Fibroblast of skin of right quadriceps (primary cell): ENCODE measurements at places on chromosomes 2 and 18.
A peak's percentile ranks its signal among the peaks of the same experiment; 100 is the strongest.

DNA sequence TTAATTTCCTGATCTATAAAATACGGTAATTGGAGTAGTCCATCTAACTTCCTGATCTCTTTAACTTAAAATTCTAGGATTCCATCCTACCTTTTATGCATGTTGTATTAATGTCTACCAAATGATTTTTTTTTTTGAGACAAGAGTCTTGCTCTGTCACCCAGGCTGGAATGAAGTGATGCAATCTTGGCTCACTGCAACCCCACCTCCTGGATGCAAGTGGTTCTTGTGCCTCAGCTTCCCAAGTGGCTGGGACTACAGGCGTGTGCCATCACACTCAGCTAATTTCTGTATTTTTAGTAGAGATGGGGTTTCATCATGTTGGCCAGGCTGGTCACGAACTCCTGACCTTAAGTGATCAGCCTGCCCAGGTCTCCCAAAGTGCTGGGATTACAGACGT, 47.8 kb downstream of the CFAP36 start:
- DNase-seq, result no peak

GRCh38 chr2:113056521-113056920, 2.5 kb upstream of the IL36RN start:
- no peak for DNase-seq

DNA sequence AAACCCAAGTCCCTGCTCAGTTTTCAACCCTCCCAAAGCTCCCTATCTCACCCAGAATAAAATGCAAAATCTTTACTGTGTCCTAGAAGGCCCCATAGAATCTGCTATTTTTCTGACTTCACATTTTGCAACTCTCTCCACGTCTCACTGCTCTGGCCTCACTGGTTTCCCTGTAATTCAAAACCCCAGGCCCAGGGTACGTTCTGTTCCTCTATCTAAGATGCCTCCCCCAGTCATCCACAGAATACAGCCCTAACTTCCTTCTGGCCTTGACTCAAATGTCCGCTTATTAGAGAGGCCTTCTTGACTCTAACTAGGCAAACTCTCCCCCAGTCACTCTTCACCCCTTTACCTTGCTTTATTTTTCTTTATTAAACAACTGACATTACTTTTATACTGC, 42.0 kb downstream of the FAM161A start:
- DNase-seq, result no peak

- peak; percentile 96 for DNase-seq
These were observed 169.2 kb downstream of the METTL4 start for GRCh38 chr18:2402084-2402483.

GRCh38 chr2:56369316-56369715, 185.5 kb downstream of the CCDC85A start:
- DNase-seq, result peak; percentile 39

GRCh38 chr18:9642799-9643462, 28.6 kb upstream of the PPP4R1 start:
- DNase-seq, result peak; percentile 50

GRCh38 chr2:135762022-135762421, 20.4 kb downstream of the UBXN4 start:
- no peak for DNase-seq

GRCh38 chr2:15096873-15097272, 464.3 kb downstream of the NBAS start:
- peak; percentile 69 for DNase-seq

DNA sequence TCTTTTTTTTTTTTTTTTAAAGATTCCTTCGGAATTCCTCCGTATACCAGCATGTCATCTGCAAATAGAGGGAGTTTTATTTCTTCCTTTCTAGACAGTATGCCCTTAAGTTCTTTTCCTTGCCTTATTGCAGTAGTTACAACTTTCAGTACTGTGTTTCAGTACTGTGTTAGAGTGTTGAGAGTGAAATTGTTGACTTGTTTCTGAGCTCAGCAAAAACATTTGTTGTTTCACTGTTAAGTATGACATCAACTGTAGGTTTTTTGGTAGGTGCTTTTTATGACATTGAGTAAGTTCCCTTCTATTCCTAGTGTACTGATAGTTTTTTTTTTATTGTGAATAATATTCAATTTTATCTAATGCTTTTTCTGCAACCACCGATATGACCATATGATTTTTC, 43.9 kb downstream of the ACVR2A start:
- no peak for DNase-seq

GRCh38 chr2:238284802-238285515, 3.5 kb downstream of the PER2 start:
- DNase-seq, result no peak

DNA sequence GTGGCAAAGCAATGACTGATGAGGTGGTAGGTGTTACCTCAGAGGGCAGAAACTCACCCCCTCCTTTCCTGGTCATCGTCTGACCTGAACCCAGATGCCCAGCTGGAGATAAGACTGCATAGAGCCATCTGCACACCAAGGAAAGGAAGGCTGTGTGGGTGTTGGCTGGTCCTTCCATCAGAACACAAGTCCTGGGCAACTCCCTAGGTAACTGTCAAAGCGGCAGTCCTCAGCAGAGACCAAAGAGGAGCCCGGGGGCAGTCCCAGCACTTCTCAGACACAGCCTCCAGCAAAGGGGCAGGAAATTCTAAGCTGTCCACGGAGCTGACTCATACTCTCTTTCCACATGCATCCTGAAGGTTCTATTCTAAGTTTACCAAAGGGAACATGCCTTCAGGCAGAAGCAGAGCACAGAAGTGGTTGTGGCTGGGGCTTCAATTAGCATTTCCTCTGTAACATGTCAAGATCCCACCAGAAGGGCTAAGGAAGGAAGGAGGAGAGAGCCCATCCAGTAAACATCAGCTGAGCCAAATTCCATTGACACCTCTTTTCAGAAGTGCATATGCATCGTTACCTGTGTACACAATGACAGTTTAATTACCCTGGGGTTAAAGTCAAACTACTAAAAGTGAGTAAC, 54.7 kb downstream of the SPRED2 start:
- DNase-seq, result peak; percentile 78

- DNase-seq, result no peak
These were observed 259.0 kb upstream of the REG3G start for GRCh38 chr2:78766459-78766858.

DNA sequence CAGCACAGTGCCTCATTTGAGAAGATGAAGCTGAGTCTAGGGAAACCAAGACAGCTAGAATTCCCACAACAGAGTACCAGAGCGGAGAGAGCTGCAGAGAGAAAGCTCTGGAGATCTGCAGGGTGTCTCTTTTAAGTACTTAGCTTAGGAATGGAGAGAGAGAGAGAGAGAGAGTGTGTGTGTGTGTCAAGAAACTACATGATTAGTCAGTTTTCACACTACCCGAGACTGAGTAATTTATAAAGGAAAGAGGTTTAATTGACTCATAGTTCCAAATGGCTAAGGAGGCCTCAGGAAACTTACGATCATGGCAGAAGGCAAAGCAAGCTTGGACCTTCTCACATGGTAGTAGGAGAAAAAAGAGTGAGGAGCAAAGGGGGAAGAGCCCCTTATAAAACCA, 64.0 kb downstream of the HIBCH start:
- DNase-seq, result no peak

- DNase-seq, result no peak
These were observed 72.2 kb upstream of the TEX51 start for GRCh38 chr2:126826491-126826890.

DNA sequence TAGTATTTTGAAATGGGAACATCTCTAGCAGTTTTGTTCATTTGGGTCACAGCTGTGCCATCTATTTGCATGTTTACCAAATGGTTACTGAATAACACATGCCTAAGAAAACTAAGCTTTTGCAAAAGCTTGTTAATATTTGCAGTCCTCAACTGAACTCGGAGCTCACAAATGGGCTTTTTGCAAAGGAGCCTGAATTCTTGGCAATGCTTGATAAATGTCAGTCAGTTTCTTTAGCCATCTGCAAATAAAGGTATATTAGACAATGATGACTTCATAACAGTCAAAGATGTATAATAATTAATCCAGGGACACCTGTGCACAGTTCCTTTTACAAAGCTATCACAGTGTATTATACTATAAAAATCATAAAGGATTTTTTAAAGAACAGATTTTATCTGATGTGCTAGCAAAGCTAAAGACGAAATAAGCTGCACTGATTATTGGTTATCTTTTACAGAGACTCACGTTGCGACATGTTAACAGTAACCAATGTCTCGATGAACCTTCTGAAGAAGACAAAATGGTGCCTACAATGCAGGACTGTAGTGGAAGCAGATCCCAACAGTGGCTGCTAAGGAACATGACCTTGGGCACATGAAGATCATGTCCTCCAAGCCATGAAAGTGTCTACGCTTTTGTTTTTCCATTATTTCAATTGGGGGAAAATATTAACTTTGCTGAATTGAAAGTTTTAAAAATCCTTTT, 248.4 kb upstream of the KCNJ3 start:
- no peak for DNase-seq

GRCh38 chr2:26870585-26871095, 22.7 kb downstream of the DPYSL5 start:
- no peak for DNase-seq

- no peak for DNase-seq
These were observed 455 bp downstream of the PREPL start for GRCh38 chr2:44360749-44361329.

DNA sequence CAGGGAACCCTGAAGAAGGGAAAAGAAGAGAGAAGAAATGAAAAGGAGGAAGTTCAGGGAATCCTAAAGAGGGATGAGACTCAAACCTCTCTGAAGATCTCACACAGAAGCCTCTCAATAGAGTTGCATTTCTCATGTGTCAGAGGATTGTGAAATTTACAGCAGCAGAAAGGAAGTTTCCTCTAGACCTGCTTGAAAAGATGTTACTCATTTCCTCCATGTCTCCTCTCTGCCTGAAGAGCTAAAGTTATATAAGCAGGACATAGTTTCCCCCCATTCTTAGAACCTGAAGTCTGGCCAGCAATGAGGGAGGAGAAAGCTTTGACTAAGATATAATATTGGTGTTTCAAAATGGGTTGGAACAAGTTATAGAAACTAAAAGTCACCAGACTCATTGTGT, 1155.6 kb downstream of the LRP1B start:
- DNase-seq, result peak; percentile 41

DNA sequence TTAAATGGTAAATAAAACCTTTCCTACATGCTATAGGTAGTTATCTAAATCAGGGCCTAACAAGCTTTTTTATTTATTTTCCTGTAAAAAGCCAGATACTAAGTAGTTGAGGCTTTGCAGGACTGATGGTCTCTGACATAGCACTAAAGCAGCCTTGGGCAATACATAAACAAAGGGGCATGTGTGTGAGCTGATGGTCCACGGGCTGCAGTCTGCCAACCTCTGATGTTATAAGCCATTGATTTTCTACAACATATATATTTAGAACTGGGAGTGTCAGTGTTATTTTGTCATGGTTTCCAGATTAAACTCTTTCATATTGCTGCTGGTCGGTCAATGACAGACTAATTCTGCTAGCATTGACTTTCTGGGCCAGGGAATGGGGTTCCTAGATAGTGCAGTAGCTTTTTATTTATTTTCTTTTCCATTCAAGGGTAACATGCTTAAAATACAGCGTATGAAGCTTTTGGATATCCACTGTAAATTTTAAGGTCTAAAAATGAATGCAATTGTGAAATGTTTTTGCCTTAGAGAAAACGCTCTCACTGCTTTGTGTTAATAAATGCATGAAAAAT, 134.0 kb downstream of the NEDD4L start:
- no peak for DNase-seq

- DNase-seq, result peak; percentile 70
These were observed 69.7 kb downstream of the EPHA4 start for GRCh38 chr2:221502270-221503010.

GRCh38 chr2:139885921-139886498, 1105.8 kb upstream of the NXPH2 start:
- DNase-seq, result no peak

GRCh38 chr18:68461481-68462018, 253.4 kb downstream of the TMX3 start:
- DNase-seq, result no peak

DNA sequence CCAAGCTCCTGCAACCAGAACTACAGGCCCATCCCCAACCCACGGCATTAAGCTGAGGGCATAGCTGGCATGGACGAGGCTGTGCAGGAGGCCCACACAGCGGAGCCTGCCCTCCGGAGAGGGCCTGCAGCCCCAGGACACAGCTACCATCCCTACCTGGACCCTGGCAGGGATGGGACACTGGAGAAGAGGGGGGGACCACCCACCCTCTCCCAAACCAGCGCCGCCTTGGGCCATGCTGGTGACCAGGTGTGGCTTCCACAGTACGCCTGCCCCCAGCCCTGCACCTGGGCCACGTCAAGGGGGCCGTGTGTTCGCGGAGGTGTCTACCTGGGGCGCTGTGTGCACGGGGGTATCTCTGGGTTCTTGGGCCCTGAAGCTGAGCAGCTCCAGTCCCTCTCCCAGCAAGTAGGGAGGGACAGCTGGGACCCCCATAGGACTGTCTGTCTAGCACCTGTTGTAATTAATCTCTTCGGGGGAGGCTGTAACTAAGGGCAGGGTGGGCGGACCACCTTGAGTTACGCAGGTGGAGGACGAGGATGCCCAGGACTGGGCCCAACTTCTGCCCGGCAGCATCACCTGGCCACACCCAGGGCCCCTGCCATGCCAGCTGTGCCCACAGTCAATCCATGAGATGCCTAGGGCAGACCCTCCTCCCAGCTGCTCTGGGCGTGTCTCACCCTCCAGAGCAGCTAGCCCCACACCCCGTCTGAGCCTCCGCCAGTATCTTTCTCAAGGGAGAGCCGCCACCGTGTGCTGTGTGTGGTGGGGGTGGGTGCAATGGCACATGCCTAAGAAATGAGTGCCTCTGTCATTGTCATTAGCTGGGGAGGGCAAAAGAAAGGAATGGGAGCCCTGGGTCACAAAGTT, 18.3 kb downstream of the HS6ST1 start:
- peak; percentile 37 for DNase-seq

DNA sequence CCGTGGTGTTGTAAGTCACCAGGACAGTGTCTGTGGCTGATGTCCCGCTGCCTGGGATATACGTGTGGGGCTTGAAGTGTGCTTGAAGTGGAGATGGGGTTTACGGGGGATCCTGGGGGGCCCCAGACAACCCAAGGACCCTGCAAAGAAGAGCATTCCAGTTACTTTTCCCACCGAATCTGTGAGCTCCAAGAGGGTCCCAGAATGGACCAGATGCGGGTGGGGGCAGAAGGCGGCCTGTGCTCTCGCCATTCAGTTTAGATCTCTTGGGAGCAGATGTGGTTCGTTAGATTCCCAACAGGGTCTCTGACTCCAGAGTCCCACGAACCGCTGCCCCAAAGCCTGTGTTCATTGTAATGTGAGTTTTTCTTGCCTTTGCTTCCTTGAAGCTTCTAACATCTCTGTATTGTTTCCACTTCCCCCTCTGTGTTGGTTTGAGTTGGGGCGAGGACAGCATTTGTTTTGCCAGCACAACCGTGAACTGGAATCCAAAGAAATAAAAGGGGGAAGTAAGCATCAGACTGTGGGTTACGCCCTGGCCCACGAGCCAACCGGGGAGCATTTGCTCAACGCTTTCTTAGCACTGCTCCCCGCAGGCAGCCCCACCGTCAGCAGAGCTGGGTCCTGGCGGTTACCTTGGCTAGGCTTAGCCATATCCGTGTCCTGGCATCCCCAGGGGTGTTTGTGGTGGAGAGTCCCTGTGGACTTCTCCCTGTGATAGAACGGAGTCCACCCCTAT, 92.1 kb downstream of the SH3BP4 start:
- DNase-seq, result no peak

GRCh38 chr2:33312355-33312754, 164.1 kb upstream of the RASGRP3 start:
- DNase-seq, result peak; percentile 85

- DNase-seq, result no peak
These were observed 49.9 kb downstream of the KLF7 start for GRCh38 chr2:207115715-207116364.

- DNase-seq, result no peak
These were observed 30.3 kb upstream of the ARHGEF4 start for GRCh38 chr2:130806370-130806769.
